ENCODE measurements at places on chromosomes 11 and 22.

GRCh38 chr11:28284196-28284595 is 176.0 kb downstream of the METTL15 start:
- no peaks in the 10 kb centered on the region for H3K27me3 ChIP-seq
- no peak for DNase-seq
- H3K36me3 ChIP-seq: no peaks in the 10 kb centered on the region
- H3K4me3 ChIP-seq: no peak overlapping the region
- no peaks in the 10 kb centered on the region for H3K4me1 ChIP-seq

DNA sequence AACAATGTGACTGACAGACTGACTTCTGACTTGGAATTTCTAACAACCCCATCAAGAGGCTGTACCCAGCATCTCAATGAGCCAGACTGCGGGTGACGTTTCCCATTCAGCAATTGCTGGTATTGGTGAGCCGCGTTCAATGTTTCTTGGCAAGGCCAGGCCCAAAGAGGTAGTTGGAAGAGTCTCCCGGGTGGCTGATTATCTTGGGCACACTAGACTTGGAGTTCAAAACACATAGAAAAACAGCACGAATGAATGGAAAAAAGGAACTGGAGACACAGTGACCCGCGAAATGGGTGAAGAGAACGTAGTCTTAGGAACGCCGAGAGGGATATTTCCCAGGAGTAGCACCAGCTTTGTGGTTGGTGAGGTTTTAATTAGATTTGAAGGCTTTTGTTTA is 115.7 kb downstream of the RPS6KA4 start:
- no peak for DNase-seq
- H3K36me3 ChIP-seq: no peaks in the 10 kb centered on the region
- H3K27me3 ChIP-seq: peaks cover 13% of the 10 kb centered on the region
- no peak overlapping the region for H3K27ac ChIP-seq

GRCh38 chr11:99020352-99021225 is at the start of gene CNTN5:
TSS of gene CNTN5 (plus strand) at chr11:99020949.
- no peak within 1 kb of the TSS for H3K27ac ChIP-seq
- no peaks in the 10 kb centered on the region for H3K27me3 ChIP-seq
- peak within 1 kb of the TSS; percentile 28 for H3K4me3 ChIP-seq
- no peaks in the 10 kb centered on the region for H3K36me3 ChIP-seq
- peak; percentile 70 for DNase-seq

DNA sequence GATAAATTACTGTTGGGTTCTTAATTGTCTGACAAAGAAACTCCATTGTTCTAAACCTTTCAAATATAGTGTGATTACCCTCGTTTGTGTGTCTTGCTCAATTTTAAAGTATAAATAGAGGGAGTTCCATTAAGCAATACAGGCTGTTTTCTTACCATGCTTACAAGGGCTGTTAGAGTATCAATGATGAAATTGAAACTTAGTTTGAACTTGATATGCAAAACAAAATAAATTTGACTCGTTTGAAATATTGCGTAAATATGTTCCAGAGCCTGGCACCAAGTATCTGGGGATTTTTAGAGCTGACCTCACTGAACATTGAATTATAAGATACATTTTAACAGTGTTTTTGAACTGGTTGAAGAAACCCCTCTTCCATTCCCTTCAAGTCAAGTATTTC is 31.7 kb downstream of the TEAD1 start:
- no peaks in the 10 kb centered on the region for H3K27me3 ChIP-seq
- no peak overlapping the region for H3K4me3 ChIP-seq
- H3K4me1 ChIP-seq: no peaks in the 10 kb centered on the region
- H3K27ac ChIP-seq: no peak overlapping the region
- no peak for DNase-seq

DNA sequence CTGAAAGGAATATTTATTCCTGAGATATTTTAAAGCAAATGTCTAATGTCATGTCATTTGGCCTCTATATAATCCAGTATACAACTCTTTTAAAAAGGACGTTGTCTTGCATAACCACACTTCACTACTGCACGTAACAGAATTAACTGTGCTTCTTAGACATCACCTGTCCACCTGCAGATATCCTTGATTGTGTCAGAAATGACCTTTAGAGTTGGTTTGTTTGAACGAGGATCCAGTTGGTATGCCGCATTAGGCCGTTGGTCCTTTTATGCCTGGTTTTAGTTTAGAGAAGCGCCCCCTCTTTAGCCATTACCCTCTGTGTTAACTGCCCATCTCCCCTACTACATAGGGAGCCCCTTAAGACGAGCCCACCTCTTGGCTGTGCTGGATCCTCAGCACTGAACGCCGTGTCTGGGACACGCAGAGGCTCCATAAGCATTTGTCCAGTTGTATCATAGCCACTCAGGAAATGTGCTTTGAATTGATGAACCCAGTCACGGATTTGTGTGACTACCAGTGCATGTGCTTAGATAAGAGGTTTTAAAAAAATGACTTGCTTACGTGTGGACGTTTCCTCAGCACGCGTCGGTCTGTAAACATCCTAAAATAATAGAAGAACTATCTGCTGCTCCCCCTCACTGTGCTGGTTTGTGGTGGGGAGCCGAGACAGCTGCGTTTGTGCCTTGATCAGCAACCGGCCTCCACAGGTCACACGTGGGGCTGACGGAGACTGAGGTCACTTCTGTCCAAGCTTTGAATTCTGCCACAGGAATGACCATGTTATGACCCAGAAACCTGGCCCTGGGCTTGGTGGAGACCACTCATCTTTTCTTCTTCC is 4.0 kb downstream of the MICAL2 start:
- no peaks in the 10 kb centered on the region for H3K36me3 ChIP-seq
- no peak overlapping the region for H3K4me3 ChIP-seq
- H3K27me3 ChIP-seq: peaks cover 67% of the 10 kb centered on the region
- DNase-seq: no peak
- H3K27ac ChIP-seq: no peak overlapping the region
- peaks cover 9% of the 10 kb centered on the region for H3K4me1 ChIP-seq

GRCh38 chr22:34609646-34610045 is 456.3 kb upstream of the ISX start:
- H3K27ac ChIP-seq: no peak overlapping the region
- H3K4me3 ChIP-seq: no peak overlapping the region
- DNase-seq: no peak
- no peaks in the 10 kb centered on the region for H3K27me3 ChIP-seq
- H3K36me3 ChIP-seq: no peaks in the 10 kb centered on the region

DNA sequence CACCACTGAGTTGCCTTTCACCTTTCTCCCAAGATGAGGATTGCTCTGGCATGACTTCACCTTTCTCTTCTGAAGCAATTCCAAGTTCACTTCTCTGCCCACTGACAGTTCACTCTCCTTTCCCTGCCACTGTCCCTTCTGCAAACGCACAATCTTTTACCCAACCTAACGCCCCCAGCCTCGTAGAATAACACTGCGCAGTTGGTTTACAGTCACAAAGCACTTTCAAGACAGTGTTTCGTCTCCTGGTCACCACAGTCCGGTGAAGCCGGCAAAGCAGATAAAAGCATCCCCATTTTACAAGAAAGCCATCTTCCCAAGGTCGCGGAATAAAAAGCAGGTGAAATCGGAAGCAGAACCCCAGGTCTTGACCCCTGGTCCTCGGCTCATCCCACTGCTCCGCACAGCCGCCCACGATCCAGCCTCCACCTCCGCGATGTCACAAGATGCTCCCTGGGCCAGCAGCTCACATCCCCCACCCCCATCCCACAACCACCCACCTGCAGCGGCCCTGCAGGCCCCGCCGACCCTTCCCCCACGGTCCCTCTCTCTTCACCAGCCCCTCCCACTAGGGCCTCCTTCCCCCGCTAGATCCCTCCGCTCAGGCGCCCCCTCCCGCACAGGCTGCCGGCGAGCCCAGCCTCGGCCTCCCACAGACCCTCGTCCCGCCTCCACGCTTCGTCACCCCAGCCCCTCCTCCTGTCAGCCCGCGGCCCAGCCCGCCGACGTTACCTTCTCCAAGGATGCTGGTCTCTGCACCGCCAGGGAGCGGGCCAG is 585 bp downstream of the PI4KA start:
- no peaks in the 10 kb centered on the region for H3K27me3 ChIP-seq
- peak overlapping the region; percentile 85 for H3K27ac ChIP-seq

DNA sequence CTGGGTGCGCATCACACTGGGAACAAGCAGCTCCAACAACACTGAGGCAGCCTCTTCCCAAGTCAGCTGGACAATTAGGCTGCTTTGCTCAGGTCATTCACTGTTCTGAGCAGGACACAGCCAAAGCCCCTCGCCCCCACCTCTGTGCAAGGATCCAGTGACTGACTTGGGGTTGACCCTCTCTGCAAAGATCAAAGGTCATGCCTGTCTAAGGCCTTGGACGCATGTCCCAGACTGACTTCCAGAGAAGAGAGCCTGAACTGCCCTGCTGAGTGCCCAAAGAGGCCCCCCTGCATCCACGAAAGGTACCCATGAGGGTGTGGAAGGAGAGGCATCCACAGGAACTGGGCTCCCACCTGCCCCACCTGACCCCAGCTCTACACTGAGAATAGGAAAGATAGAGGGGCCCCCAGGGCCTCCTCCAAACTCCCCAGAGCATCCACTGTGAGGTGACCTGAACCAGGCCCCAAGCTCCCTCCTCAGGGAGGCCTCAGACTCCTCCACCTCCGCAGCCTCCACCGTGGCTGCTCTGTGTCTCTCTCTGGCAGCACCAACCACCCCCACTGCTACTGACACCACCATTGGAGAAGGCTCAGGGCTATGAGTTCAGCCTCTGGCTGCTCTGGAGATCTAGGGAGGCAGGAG is 53.5 kb downstream of the IGLL5 start:
- DNase-seq: no peak
- no peaks in the 10 kb centered on the region for H3K27me3 ChIP-seq
- H3K27ac ChIP-seq: no peak overlapping the region
- H3K4me3 ChIP-seq: no peak overlapping the region
- H3K36me3 ChIP-seq: no peaks in the 10 kb centered on the region
- H3K4me1 ChIP-seq: no peaks in the 10 kb centered on the region

DNA sequence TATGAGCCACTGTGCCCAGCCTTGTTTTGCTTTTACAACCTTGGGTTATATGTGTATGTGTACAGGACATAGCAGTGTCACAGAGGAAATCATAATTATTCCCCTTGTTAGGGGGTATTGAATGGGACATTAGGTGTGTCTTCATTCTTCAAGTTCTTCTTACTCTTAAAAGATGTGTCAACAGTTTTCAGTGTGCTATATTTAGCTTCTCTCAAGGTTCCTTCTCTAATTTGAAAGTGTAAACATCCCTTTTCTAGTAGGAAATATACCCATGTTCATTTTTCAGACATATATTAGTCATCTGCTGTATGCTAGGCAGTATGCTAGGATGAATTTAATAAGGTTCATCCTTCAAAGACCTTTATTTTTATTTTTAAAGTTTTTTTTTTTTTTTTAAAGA is 17.1 kb downstream of the PCF11 start:
- H3K27me3 ChIP-seq: no peaks in the 10 kb centered on the region
- no peak for DNase-seq
- no peak overlapping the region for H3K4me3 ChIP-seq
- peaks cover 100% of the 10 kb centered on the region for H3K36me3 ChIP-seq

DNA sequence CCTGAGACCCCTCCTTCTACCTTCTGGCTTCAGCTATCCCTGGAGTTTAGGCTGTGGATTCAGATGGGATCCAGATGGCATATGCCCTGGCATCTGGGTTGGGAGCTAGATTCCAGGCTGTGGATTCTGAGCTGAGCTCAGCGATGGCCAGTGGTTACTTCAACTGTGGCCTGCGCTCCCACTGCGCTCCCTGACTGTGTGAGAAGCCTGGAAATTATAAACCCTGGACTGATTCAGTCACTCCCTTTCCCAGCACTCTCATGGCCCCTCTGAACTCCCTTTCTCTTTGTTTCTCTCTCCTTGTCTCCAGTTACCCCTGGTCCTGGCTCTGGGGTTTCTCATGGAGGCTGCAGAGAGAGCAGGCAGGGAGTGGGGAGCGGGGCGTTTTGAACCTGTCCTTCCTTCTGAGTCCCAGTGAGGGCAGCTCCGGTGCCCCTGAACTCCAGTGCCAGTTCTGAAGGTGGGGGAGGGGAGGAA is 4.8 kb downstream of the ARHGEF17 start:
- DNase-seq: no peak
- peak overlapping the region; percentile 5 for H3K27ac ChIP-seq
- H3K36me3 ChIP-seq: peaks cover 15% of the 10 kb centered on the region
- no peaks in the 10 kb centered on the region for H3K27me3 ChIP-seq

GRCh38 chr22:39932918-39933649 is 27.1 kb upstream of the TMA7B start:
- no peak overlapping the region for H3K27ac ChIP-seq
- DNase-seq: peak; percentile 69

DNA sequence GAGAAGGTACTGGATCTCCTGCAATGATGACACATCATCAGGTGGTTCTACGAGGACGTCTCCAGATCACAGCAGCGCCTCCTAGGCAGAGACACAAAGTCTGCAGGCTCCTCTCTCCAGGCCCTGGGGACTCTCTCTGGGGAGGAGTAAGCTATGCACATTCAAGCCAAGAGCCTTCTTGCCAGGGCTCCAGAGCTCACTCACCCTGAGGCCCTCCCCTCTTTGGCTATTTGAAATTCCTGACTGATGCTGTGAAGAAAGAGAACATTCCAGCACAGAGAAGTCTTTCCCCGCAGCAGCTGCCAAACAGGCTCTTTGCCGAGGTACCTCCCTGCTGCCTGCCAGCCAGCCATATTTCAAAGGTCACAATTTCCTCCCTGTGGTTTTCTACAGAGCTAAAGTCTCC is 204.9 kb downstream of the CSNK2A3 start:
- H3K4me1 ChIP-seq: no peaks in the 10 kb centered on the region
- no peak overlapping the region for H3K27ac ChIP-seq
- no peak for DNase-seq
- no peaks in the 10 kb centered on the region for H3K36me3 ChIP-seq
- no peak overlapping the region for H3K4me3 ChIP-seq

DNA sequence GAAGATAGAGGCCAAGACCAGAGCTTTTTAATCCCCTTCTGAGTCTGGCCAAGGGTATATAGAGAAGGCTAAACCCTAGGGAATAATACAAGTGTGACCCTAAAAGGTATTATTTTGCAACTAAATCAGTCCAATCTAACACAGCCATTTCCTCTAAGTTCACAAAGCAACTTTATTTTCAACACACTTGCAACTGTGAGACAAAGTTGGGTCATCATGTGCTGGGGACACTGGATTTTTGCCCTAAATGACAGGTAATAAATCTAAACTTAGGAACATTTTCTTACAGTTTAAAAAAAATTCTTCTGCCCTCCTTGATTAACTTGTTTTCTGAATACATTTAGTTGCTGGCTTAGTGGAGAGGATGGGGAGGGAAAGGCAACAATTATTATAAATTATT is 78.3 kb downstream of the DDIAS start:
- peaks cover 5% of the 10 kb centered on the region for H3K4me1 ChIP-seq
- no peaks in the 10 kb centered on the region for H3K36me3 ChIP-seq
- no peak overlapping the region for H3K27ac ChIP-seq
- no peak overlapping the region for H3K4me3 ChIP-seq
- no peak for DNase-seq
